Stimulated activated naive CD4-positive, alpha-beta T cell treated with Interleukin-2 at 50 U/mL for 16 hours (primary cell): ENCODE measurements at places on chromosomes 11 and 22.

GRCh38 chr11:83639995-83640758 is 354.0 kb upstream of the CCDC90B start:
- no peak for DNase-seq

DNA sequence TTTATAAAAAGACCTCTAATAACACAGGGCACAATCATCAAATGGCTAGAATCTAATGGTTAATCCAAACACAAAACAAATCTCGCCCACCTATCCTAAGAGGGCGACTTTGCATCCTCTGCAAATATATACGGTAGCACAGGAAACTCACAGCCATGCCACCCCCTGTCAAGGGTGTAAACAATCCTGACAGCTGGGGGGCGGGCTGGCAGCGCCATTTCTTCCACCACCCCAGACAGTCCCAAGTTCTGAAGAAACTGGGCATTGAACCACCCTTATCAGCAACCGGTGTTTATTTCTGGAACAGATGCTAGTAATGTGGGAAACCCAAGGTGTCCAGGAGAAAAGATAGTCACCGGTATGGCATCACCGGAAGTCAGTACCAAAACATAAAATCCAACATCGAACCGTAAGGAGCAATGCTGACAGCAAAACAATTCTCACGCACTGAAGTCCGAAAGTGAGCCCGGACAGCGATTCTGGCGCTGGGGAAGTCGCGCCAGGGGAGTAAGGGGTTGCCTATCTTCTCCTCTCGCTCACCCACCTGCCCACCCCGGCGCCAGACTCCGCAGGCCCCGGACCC is 825 bp downstream of the FBXO3 start:
- peak; percentile 22 for DNase-seq

GRCh38 chr11:127448101-127448500 is 447.5 kb upstream of the KIRREL3 start:
- no peak for DNase-seq

DNA sequence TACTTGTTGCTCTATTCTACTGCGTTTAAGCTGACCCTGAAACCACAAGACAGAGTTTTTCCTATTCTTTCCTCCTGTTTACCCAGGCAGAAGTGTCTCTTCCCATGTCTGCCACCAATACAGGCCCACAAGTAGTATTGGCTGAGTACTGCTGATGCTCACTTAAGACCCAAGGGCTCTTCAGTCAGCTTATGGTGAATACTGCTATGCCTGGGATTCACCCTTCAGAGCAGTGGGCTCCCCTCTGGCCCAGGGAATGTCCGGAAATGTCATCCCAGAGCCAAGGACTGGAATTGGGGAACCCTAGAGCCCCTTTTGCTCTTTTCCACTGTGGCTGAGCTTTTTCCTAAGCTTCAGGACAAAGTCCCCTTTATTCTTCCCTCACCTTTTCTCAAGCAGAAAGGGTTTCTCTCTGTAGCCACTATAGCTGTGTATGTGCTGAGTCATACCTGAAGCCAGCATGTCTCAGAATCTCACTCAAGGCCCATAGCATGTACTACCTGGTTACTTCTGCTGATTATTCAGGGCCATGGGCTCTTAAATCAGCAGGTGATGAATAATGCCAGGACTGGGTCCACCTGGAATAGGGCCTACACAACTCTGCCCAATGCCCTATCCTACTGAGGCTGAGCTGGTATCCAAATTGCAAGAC is 745.8 kb upstream of the ANO5 start:
- no peak for DNase-seq

DNA sequence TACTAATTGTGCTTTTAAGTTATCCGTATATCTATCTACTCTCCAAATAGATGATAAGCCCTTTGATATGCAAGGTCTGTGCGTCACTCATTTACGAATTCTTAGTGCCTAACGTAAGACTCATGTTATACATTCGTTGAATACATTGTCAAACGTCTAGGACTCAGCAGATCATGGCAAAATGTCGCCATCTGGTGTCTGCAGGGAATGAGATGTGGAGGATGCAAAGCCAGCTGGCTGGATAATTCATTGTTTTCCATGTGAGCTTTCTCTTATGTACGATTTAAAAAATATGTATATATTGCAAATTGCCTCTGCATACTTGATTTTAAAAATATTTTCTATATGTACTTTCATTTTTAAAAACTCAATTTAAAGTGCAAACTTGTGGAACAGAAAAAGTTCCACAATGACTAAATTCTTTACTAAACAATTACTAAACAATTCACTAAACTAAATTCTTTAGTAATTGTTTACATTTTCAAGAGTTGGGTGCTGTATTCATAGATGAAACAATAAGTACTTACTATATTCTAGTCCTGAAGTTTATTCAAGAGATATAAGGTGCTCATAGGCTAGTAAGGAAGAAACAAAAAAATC is 33.8 kb downstream of the ZNF202 start:
- DNase-seq: peak; percentile 2

GRCh38 chr11:17197431-17197898 is 10.3 kb downstream of the PIK3C2A start:
- DNase-seq: no peak

DNA sequence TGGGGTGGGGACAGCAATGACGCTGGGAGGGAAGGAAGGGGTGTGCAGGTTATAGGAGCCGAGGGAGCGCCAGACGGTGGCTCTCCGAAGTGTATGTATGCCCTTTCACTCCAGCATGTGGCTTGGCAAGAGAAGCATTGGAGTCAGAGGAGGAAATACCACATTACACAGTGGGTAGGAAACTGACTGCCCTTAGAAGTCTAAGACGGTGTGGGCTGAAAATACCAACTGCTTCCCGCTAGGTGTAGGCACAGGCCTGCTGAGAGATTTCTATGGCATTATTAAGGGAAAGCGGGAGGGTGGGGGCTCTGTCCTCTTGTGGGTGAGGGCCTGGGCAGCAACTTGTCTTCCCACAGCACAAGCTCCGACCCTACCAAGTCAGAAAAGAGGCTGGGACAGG is 44.7 kb downstream of the CACNG2 start:
- DNase-seq: no peak
